ENCODE measurements at places on chromosomes 4 and X.
A peak's percentile ranks its signal among the peaks of the same experiment; 100 is the strongest.

GRCh38 chr4:23978002-23978401 lies 88.2 kb upstream of the PPARGC1A start:
- DNase-seq = no peak

DNA sequence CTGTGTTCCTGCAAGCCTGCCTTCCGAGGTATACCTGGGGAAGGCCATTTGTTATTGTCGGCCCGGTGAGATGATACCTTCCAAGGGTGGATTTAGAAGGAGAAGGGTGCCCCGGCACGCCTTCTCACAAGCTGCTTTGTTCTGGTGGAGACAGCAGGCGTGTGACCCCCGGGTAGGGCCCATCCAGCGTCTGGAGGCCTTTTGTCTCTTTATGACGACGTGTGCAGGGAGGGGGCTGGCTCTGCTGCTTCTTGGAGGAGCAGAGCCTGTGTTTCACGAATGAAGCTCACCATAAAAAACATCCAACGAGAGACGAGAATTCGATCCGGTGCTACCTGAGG lies 45.3 kb downstream of the SHOX start:
- peak; percentile 26 for DNase-seq

DNA sequence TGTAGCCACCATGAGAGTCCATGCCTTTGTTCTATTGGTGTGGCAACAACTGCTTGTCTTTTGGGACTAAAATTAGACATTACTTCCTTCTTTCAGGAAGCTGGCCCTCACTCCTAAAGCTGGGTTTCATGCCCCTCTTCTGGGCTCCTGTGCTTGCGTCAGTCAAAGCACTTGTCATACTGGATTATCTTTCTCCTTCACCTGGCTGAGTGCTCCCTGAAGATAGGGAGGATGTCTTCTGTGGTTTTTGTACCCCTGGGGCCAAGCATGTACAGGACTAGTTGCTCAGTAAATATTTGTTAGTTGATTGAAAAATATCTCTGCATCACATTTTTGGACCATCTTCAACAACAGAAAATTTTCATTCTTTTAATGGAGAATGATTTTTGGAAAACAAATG lies 26.1 kb upstream of the LONRF3 start:
- no peak for DNase-seq

DNA sequence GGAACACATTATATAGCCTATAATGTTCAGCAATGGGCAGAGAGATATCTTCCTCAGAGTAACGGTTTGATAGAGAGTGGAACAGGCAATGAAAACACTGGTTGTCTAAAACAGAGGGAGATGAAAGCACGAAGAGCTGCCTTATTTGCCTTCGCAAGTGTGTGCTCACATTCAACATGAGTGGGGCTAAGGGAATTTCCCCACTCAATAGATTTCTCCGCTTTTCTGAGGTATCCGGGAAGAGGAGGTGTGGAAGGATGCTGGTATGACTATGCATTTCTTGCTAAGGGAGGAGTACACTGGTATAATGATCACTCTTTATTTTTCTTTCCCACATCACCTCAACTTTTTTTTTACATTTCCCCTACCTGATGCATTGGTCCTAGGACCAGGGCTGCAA lies 7.8 kb upstream of the GPR82 start:
- DNase-seq = no peak

DNA sequence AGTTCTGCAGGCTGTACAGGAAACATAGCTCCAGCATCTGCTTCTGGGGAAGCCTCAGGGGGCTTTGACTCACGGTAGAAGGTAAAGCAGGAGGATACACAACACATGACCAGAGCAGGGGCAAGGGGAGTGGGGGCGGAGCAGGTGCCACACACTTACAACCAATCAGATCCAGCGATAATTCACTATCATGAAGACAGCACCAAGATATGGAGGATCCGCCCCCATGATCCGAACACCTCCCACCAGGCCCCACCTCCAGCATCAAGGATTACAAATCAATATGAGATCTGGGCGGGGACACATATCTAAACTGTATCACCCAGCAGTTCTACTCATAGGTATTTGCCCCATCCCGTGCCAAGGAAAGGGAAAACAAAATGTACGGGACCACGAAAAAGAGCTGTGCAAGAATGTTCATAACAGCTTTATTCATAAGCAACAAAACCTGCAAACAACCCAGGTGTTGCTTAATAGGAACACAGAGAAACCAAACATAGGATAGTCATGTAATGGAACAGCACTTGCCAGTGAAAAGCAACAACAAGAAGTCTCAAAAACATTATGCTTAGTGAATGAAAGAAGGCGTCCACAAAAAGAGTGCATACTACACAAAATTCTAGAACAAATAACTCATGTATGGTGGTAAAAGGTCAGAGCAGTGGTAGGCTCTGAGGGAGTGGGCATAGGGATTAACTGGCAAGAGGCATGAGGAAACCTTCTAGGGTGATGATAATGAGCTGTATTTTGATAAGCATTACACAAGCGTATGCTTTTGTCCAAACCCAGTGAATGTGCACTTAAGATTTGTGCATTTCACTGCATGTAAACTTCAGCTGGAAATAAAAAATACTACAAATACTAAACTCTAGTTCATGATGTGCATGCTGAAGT lies 130.9 kb upstream of the FAM9B start:
- no peak for DNase-seq

DNA sequence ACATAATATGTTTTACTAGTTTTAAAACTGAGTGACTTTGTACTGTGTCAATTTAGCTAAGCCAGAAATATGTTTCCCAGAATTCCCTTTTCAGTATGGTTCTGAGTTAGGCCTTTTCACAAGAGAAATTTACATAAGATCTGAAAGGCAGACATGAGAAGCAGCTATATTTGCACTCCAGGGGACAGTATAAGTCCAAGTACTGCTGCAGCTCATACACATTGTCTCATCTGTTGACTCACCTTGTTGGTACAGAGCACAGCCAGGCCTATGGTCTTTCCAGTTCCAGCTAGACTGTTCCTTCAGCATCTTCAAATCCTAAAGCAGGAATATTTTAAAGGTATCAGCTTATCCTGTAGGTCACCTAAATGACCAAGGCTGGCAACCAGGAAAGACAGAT lies 53.5 kb downstream of the BMP3 start:
- DNase-seq = no peak

DNA sequence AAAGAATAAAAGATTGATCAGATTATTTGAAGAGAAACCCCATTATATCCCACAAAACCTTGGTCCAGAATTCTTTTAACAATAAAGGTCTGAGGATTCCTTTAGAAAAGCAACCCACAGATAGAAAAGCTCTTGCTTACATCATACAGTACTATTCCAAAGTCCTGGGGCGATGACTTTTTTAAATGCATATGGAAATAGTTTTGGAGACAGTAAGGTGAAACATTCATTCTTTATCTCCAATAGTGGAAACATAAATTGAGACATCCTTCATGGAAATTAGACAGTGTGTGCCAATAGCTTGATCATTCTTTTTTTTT lies 85.7 kb upstream of the UCP1 start:
- DNase-seq = peak; percentile 45

DNA sequence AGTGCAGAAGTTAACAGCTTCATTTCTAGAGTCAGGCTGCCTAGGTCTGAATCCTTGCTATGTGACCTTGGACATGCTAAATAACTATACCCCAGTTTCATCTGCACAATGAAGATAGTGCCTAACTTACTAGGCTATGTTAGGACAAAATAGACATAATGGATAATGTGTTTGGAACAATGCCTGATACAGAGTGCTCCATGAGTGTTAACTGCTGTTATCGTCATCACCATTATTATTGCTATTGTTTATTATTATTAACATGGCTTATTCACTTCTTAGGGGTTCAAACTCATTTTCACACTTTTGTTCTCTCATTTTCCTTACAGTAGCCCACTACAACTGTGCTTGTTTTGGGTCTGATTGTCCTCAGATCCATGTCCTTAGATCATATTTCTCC lies 467.7 kb downstream of the SH2D1A start:
- no peak for DNase-seq

- peak; percentile 1 for DNase-seq
Measured at GRCh38 chr4:129138810-129139496, 43.0 kb downstream of the C4orf33 start.

DNA sequence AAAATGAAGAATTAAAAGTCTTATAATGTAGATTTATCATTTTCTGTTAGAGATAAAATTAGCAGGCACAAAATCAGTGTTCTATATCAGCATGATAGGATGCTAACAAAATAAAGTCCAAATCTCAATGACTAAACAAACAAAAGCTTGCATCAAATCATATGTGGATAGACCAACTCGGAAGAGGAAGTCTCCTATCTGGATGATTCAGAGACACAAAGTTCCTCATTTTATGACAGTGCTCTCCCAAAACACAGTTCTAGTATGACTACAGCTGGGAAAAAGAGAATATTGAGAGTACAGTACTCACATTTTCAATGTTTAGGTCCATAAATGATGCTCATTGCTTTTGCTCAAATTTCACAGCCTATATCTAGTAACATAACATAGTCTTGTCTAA lies 376.1 kb upstream of the CTSO start:
- DNase-seq = no peak
